BE2C (cell line): ENCODE measurements at places on chromosomes 11 and 22.
A peak's percentile ranks its signal among the peaks of the same experiment; 100 is the strongest.

- no peak for DNase-seq
Observed at GRCh38 chr11:11512090-11512489, 109.7 kb downstream of the GALNT18 start.

DNA sequence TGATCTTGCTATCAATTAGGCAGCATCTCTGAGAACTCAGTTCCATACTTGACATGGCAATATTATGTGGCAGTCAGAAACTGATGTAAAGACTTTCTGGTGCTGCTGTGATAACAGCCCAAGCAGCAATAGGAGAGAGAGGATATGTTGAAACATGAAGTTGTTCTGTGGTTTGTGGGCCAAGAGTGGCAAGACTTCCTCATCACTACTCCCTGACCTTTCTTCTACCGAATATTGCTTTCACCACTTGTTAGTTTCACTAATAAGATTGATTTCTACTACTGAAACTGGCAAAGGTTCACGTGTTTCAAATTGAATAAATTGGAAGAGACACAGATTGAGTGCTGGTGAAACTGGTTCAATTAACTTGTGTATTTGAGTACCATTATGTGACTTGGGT lies 852.6 kb upstream of the RAG2 start:
- no peak for DNase-seq

DNA sequence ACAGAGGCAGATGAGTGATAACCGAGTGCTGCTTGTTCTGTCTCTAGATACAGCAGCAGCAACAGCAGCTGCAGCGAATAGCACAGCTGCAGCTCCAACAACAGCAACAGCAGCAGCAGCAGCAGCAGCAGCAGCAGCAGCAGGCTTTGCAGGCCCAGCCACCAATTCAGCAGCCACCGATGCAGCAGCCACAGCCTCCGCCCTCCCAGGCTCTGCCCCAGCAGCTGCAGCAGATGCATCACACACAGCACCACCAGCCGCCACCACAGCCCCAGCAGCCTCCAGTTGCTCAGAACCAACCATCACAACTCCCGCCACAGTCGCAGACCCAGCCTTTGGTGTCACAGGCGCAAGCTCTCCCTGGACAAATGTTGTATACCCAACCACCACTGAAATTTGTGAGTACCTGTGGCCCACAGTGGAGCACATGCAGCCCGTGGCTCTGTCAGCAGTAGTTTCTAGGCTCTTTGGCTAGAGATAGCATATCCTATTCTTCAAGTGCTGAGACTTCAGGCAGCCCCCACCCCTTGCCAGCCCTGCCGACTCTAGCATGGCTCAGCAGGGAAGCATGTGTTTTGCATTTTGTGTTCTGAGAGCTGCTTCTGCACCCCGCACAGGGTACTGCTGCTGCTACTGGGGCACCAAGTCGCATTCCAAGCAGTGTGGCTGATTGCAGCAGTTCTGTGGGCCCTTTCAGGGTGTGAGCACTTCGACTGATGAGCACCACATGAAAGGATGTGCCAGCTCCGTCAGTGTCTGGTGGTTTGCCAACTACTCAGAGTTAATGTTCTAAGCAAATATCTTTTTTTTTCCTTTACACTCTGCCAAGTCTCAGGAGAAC lies 59.2 kb downstream of the MED15 start:
- no peak for DNase-seq

GRCh38 chr22:20422271-20423007 lies 15.2 kb downstream of the SCARF2 start:
- peak; percentile 79 for DNase-seq

DNA sequence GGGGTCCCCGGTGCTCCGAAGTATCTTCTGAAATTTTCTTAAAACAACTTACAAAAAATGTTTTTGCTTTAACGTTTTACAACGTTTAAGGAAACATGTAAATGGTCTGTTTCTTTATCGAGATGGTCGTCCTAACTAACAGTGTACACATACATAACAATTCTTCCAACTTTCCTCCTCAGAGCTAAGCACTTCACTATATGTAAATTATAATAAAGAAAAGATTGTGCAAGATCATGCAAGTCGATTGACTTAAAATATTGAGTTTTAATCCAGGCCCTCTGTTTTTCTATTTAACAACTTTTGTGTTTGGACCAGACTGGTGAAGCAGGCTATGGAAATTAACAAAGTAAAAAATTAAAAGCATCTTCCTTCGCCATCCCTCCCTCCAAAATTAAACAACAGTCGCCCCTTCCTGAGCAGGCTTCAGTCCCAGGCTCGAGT lies 4.9 kb downstream of the ALX4 start:
- DNase-seq = no peak

- DNase-seq = peak; percentile 90
Observed at GRCh38 chr11:64372802-64373597, 14.0 kb downstream of the RPS6KA4 start.

GRCh38 chr11:72681226-72682153 lies 7.3 kb upstream of the PDE2A start:
- DNase-seq = no peak

GRCh38 chr22:45268167-45268957 lies 16.4 kb upstream of the UPK3A start:
- DNase-seq = peak; percentile 73

GRCh38 chr11:34475656-34476055 lies 36.9 kb downstream of the CAT start:
- no peak for DNase-seq

GRCh38 chr11:22347857-22348487 lies 9.8 kb downstream of the SLC17A6 start:
- no peak for DNase-seq

- DNase-seq = no peak
Observed at GRCh38 chr22:43567691-43568324, 156.0 kb downstream of the MPPED1 start.

DNA sequence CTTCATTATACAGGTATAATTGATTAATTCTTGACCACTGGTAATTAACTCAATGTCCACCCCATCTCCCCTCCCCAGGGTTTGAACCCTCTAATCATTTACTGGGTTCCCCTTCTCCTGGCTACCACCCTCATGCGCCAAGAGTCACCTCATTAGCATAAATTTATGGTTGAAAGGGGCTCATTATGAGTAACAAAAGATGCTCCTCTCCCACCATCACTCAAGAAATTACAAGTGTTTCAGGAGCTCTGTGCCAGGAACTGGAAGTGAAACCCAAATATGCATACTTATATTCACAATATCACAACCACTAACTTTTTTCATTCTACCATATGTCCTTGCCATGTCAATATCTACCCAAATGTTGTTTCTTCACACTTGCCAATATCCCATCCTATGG lies 7.8 kb upstream of the STIP1 start:
- no peak for DNase-seq

DNA sequence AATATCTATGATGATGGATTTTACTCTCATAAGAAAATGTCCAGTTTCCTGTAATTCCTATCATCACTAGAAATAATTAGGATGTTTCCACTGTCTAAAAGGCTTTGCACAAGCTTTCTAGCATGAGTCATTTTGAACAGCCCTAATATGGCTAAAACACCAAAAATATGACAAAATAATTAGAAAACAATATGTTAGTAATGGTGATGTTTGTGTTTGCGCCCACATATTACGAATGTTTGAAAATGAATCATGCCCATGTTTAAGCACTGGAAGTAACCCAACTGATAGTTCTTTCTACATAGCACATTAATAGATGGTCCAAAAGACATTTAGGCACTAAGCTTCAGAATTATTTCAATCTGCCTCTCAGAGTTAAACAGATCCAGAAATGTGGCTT lies 96.0 kb downstream of the TRPC6 start:
- no peak for DNase-seq

GRCh38 chr22:28810821-28811491 lies 10.6 kb upstream of the XBP1 start:
- no peak for DNase-seq

GRCh38 chr11:64743591-64744543 lies at the start of gene RASGRP2:
RASGRP2 (minus strand) TSS chr11:64744142; CDS start chr11:64742866, 1,276 bp downstream.
- DNase-seq = no peak

DNA sequence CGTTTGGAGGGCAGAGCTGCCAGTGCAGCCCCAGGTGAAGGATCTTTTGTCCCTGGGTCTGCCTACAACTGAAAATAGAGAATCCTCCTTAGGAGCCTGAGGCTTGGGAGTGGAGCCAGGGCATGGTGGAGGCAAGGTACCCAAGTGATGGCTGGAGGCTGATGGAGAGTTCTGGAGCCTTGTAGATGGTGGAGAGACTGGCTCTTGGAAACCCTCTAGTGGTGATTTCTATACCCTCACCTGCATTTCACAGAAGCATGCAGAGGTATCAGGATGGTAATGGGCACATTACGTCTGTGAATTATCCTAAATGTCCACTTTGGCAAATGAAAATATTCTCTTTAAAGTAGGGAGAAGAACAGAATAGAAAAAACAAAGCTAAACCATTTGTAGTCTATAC lies 44.4 kb downstream of the INSC start:
- no peak for DNase-seq

DNA sequence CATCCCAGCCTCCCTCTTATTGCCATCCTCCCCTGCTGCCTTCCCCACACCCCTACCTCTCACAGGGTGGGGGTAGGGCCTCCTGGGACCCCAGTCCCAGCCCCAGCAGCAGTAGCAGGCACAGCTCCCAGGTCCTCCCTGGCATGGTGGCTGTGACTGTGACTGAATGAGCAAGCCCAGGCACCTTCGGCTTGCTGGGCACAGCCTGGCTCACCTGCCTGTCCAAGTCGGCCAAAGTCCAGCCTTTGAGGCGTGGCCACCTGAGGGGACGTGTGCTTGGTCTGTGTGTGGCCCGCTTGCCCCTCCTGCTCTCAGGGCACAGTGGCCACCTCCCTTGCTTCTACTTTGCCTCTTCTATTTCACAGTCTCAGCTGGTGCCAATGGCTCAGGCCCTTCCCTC lies at the start of gene TREH:
Gene TREH, minus strand, starts transcription at position 168 of the 400 bp plus-strand sequence. Its CDS starts 23 bp downstream, at position 145.
- no peak for DNase-seq

DNA sequence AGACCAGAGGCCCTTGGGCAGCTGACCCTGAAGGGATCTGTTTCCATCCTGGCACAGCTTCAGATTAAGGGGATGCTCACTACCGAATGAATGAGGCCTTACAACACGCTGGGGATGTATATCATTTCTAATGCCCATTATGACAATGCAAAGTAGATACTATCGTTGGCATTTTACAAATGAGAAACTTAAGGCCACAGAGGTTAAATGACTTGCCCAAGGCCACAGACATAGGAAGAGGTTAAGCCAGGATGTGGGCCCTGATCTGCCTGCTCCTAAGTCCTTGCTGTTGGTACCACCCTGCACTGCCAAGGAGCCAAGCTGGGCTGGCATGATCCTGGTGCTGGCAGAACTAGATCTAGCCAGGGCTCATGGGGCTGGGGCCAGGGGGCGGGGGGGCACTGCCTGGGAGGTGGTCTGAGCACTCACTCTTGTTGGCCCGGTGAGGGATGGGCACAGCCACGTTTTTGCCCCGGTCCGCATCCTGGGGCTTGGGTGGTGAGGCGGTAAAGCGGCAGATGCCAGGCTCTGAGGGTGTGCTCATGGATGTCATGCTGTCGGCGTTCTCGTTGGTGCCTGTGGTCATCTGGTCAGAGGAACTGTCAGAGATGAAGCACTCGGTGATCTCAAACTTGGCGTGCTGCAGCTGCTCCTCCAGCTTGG lies 102.8 kb downstream of the CEP164 start:
- no peak for DNase-seq

GRCh38 chr11:131404010-131404409 lies 33.6 kb downstream of the NTM start:
- no peak for DNase-seq
